Amygdala (tissue), 56 donors: ENCODE measurements at places on chromosomes 13 and 19.
A peak's percentile ranks its signal among the peaks of the same experiment; 100 is the strongest.

GRCh38 chr13:27011661-27012060 is 159.9 kb downstream of the USP12 start:
- DNase-seq = no peak

DNA sequence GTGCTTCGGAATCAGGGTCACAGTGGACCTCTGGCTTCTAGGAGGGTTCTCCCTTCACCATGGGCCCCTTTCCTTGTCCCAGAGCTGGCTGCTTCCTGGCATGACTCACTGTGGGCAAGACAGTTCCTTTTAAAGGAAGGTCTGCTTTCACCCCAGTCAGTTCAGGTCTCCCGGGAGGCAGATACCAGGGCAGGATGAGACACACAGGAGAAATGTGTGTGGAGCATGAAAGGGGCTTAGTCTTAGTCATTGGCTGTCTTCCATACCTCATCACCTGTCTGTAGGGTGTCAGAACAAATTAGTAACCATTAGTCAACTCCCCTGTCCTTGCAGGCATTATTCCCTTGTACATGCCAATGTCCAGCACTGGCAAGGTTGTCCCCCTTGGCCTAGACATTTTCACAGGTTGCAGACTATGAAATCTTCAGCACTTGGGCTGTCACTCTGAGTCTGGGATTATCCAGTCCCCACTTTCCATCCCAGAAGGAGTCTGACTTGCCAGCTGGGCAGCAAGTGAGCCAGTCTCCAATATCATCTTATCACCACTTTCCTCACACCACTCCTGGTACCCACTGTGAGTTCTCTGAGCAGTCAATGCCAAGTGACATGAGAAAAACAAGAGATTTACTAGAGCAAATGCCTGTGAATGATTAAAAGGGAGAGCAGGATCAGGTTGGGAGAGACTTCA is 76.8 kb upstream of the MEDAG start:
- DNase-seq = no peak

DNA sequence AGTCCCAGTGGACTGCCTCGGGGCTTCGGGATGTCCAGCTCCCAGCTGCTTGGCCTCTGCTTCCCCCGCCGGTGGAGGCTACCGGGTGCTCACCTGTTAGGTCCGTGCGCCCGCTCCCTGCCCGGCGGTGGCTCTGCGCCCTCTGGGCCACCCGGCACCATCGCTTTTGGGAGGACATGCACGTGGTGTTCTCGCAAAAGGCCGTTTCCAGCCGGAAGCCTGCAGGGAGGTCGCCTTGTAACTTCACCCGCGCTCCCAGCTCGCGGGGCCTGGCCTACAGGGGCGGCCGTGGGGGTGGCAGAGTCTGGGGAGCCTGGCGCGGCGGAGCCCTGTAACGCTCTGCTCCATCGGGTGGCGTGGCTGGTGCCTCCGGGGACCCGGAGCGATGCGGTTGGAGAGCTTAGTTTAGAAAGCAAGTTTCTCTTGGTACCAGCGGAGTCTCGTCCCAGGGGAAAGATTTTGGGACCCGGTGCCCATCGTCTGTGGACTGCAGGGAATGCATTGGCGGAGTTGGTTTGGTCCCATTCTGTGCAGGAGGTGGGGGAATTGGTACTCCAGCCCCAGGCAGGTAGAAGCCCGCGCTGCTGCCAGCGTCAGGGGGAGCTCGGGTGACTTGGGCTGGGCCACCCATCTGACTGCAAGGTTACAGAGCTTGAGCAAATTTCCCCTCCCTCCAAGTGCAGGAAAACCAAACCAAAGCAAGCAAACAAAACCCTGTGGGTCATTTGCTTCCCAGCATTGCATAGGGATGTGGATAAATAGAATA is 673 bp downstream of the SPATA13 start:
- peak; percentile 51 for DNase-seq

- DNase-seq = peak; percentile 49
Observed at GRCh38 chr13:60654415-60654814, 257.4 kb downstream of the TDRD3 start.

DNA sequence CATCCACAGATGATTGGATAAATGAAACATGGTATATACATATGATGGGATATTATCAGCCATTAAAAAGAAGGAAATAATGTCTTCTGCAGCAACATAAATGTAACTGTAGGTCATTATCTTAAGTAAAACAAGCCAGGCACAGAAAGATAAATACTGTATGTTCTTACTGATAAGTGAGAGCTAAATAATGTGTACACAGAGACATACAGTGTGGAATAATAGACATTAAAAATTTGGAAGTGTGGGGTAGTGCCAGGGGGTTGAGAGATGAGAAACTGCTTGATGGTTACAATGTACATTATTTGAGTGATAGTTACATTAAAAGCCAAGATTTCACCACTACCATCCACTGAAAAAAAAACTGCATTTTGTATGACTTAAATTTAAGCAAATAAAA is 26.0 kb upstream of the GPC6 start:
- no peak for DNase-seq

DNA sequence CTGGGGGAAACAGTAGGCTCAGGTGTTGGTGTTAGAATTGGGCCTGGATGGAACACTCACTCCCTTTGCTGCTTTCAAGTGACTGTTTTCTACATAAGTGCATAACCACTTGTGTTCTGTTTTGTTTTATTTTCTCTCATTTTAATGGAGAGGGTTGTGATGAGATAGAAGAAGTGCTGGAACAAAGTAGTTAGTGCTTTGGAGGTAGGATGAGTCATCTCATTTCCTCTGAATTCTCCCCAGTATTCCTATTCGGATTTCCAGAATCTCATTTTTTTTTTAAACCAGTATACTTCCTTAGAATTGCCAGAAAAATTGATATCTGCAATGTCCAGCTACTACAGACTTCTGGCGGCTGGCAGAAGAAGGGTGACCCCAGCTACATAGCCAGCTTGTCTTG is 575.9 kb downstream of the MYO16 start:
- no peak for DNase-seq

DNA sequence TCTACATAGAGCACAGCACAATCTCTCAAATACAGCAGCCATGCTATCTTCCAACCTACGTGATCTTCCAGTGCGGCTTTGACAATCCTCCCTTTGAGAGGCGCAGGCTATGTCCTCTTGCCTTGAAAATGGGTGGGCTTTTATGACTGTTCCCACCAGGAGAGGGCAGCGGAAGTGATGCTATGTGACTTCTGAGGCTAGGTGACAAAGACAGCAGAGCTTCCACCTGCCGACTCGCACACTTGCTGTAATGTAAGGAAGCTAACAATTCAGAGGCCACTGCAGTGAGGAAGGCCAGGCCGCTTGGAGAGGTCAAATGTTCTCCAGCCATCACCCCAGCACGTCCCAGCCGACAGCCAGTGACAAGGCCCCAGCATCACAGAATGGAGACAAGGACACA is 65.8 kb downstream of the MRPL57 start:
- no peak for DNase-seq

GRCh38 chr13:80547885-80548825 is 207.2 kb upstream of the SPRY2 start:
- DNase-seq = no peak

DNA sequence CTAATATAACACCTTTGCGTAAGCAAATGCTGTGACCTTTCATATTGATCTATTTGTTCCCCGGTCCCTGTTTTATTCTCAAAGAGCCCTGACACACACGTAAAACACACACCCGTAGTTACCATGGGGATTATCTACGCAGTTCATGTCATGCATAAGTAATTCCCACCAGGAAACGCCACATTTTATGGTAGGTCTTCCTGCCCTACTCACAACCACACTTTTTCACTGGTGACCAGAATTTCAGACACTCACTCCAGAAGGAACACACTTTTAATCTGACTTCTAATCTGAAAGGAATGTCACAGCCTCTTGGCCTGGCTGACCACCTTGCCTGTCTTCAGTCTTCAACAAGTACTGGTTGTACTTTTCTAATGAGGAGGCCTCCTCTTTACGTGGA is 46.8 kb downstream of the SLC7A1 start:
- no peak for DNase-seq

- no peak for DNase-seq
Observed at GRCh38 chr19:4051175-4052101, 15.3 kb downstream of the ZBTB7A start.

- DNase-seq = no peak
Observed at GRCh38 chr19:16659464-16659831, 496 bp downstream of the SMIM7 start.

GRCh38 chr19:28640506-28640905 is 572.4 kb downstream of the UQCRFS1 start:
- DNase-seq = no peak

- peak; percentile 57 for DNase-seq
Observed at GRCh38 chr13:104571161-104571892, 1505.1 kb upstream of the SLC10A2 start.

GRCh38 chr13:34044041-34044440 is 226.1 kb downstream of the RFC3 start:
- DNase-seq = no peak

- no peak for DNase-seq
Observed at GRCh38 chr19:58117841-58118575, 20.0 kb upstream of the ZSCAN18 start.

- DNase-seq = no peak
Observed at GRCh38 chr13:48631441-48631840, 22.3 kb upstream of the CYSLTR2 start.

DNA sequence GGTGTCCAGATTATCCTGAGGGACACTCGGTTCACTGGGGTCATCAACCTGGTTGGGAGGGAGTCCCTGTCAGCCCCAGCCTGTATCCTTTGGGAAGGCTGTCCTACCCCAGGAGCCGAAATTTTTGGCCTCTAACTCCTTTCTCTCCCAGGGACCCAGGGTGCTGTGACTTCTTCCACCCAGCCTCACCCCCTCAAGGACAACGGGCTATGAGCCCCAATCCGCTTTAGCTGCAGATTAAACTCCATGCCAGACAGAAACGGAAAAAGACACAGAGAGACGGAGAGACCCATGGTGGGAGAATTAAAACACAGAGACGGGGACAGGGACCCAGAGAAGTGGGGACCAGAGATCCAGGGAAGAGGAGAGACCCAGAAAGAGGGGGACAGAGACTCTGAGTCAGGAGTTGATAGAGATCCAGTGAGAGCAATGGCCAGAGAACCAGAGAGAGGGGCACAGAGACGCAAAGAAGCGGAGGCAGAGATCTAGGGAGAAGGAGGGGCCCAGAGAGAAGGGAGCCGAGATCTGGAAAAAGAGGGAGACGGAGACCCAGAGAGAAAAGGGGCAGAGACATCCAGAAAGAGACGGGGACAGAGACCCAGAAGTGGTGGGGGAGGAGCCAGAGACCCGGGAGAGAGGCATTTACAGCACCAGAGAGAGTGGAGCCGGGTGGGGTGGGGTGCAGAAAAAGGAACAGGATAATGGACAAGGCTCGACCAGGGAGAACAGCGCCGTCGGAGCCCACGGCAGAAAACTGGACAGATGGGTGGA is 703 bp downstream of the SLC17A7 start:
- DNase-seq = no peak

DNA sequence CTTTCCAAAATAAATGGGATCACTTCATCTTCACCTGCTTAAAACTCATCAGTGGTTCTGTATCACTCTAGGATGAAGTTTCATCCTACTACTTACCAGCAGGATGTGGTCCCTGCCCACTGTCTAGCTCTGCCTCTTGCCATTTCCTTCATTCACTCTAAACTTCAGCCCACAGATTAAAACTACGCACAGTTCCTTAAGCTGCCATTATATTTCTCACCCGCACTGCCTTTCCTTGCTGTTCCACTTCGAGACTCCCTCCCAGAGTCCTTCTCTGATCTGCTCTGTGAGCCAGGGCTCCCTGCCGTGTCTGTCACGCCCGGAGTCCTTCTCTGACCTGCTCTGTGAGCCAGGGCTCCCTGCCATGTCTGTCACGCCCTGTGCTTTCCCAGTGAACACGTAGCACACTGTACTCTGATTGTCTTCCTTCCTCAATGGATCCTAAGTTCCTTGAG is 52.0 kb upstream of the NPAS1 start:
- no peak for DNase-seq

GRCh38 chr19:16325641-16326400 is 1.2 kb downstream of the KLF2 start:
- DNase-seq = no peak

DNA sequence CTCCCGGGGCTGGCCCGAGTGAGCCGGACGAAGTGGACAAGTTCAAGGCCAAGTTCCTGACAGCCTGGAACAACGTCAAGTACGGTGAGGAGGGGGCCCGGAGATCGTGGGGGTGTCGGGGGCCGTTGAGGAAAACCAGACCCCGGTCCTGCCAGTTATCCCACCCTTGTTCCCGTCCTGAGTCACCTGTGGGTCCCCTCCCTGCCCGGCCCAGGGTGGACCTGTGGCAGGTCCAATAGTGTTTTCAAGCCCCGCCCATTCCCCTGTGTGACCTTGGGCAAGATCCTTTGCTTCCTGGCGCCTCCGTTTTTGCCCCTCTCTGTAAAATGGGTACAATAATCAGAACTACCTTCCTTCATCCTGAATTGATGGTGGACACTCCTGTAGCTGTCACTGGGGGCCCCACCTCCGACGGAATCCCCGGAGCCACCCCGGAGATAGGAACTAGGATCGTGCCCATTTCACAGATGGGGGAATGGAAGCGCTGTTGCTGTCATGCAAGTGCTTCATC is 593 bp downstream of the ATG4D start:
- no peak for DNase-seq

DNA sequence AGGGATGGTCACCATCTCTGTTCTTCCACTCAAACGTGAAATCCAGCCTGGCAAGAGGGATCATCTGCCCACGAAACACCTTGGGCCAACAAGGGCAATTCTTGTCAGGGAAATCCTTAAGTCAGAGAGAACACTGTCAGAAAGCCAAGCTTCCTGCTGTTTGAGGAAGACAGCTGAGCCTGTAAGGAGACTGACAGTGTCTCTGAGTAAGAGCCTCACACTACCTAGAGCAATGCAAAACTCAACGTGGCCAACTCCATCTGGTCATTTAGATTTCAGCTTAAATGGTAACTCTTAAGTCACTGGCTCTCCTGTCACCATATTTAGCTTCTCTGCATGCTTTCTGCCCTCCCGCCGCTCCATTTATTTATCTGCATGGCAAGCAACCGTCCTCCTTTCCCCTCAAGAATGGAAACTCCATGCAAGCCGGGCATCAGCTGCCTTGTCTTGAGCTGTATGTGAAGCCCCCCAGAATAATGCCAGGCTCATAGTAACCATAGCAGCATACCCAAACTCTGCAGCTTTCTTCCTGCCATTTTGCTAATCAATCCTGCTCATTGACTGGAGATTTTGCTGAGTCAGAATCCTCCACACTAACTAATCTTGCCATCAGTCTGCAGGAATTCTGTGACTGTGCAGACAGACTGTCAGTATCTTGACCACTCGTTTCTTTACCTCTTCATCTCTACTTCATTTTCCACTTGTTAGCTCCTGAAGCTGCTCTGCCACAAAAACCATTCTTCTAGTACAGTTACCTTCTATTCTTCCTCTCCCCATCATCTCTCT is 159.8 kb downstream of the IRS2 start:
- no peak for DNase-seq

GRCh38 chr13:100645382-100645781 is 29.2 kb downstream of the TMTC4 start:
- DNase-seq = no peak

- no peak for DNase-seq
Observed at GRCh38 chr19:3563709-3564524, 6.5 kb upstream of the MFSD12 start.

- DNase-seq = no peak
Observed at GRCh38 chr13:36629057-36629385, 44.8 kb upstream of the SERTM1 start.
